Astrocyte (in vitro differentiated cells and primary cell): ENCODE measurements at places on chromosomes 7 and 10. TPM values are rescaled to one million over a fixed set of nuclear protein-coding genes. Genes with fewer than 3 reads are reported as not detected.

Gene PTPN20
- not detected in 2 replicates for total RNA-seq

Gene TRIM56
- total RNA-seq: 24.2 and 24.4 TPM in 2 replicates

Gene TRPV6
- 0.14 and 0.46 TPM in 2 replicates for total RNA-seq

Gene GPER1
- 13.7 and 17.4 TPM in 2 replicates for total RNA-seq

Gene FANK1
- total RNA-seq: 9.7 and 12.1 TPM in 2 replicates

Gene TMEM176B
- 0.26 and 0.32 TPM in 2 replicates for total RNA-seq

Gene CCDC146
- total RNA-seq: 1.8 and 2.0 TPM in 2 replicates

Gene CLDN4
- total RNA-seq: 13.7 and 32.5 TPM in 2 replicates

Gene ADARB2
- 0.17 and 0.18 TPM in 2 replicates for total RNA-seq

Gene NCF1
- total RNA-seq: not detected in 2 replicates

Gene AGBL3
- total RNA-seq: 0.72 and 0.91 TPM in 2 replicates

Gene PODXL
- 29.9 and 47.1 TPM in 2 replicates for total RNA-seq

Gene DNAJC12
- 1.7 and 2.1 TPM in 2 replicates for total RNA-seq

Gene DMBT1
- total RNA-seq: not detected in 2 replicates

Gene DNTT
- total RNA-seq: not detected in 2 replicates

Gene TSPAN33
- 6.5 and 6.8 TPM in 2 replicates for total RNA-seq

Gene GPC2
- 6.5 and 7.6 TPM in 2 replicates for total RNA-seq

Gene CALCR
- 5.4 and 5.7 TPM in 2 replicates for total RNA-seq

Gene GALNT17
- total RNA-seq: 5.7 and 7.8 TPM in 2 replicates

Gene MPP7
- total RNA-seq: 6.9 and 7.1 TPM in 2 replicates

Gene FAM237B
- total RNA-seq: not detected in 2 replicates

Gene OR2A12
- not detected in 2 replicates for total RNA-seq

Gene OIT3
- 0.09 TPM in 1 of 2 replicates, not detected in the other for total RNA-seq

Gene JAKMIP3
- total RNA-seq: 0.34 and 0.54 TPM in 2 replicates

Gene ANKRD22
- not detected in 2 replicates for total RNA-seq
